ENCODE measurements at places on chromosomes 7 and 10.

GRCh38 chr7:41222746-41223145 lies 480.1 kb downstream of the INHBA start:
- DNase-seq, result no peak

DNA sequence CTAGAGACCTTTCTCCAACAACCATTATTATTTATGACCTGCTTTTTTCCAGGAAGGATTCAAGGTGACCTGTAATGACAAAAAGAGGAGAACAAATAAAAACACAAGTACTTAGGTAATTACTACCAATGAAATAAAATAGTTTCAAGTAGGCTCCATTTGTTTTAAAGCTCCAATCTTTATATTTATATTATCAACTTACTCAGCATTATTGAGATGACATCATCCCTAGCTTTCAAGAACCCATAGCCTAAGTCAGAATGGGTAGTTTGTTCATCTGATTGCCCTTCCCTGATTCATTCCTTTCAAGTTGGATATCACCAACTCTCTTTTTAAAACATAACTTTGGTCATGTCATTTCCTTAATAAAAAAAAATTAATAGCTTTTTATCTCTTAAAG lies 131.5 kb downstream of the GRM3 start:
- DNase-seq, result no peak

GRCh38 chr10:63217120-63217605 lies 84.0 kb downstream of the NRBF2 start:
- peak; percentile 52 for DNase-seq

DNA sequence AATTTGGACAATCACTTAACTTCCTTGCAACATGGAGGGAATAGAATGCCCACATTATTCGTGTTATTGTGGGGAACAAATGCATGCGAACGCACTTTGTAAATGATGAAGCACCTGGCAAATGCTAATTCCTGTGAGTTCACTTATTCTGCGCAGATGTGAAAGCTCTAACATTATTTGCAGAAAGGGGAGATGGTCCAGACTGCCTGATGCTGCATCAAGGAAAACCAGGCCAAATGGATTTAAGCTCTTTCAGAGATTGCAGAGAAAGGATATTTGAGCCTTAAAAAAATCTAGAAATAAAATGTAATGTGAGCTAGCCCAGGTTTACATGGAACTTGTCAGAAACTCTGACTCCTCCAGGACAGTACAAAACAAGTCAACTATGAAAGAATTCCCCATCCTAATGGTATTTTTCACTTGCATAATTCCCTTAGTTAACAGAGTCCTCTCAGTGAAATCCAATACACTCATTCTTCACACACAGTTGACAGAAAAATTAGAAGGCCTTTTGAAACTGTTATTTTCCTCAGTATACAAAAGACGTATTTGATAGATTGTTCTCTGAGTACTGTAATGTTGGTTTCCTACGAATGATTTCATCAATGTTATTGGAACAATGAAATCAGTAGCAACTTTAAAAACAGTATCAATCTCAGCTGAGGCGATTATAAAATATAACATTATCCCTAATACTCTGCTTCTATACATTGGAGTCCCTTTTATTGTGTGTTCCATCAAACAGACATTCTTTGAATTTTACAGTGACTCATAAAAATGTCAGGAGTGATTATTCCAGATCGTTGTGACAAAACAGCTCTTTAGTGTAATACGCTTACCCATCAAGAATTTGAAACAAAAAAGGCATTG lies 136.3 kb upstream of the ANK3 start:
- peak; percentile 81 for DNase-seq

GRCh38 chr7:52838981-52839411 lies 196.4 kb upstream of the POM121L12 start:
- DNase-seq, result no peak
